ENCODE measurements at places on chromosomes 16 and 17.

- no peak for DNase-seq
Measured at GRCh38 chr16:1792836-1793577, 498 bp downstream of the IGFALS start.

GRCh38 chr16:50884066-50884860, 142.4 kb downstream of the CYLD start:
- DNase-seq, result no peak

DNA sequence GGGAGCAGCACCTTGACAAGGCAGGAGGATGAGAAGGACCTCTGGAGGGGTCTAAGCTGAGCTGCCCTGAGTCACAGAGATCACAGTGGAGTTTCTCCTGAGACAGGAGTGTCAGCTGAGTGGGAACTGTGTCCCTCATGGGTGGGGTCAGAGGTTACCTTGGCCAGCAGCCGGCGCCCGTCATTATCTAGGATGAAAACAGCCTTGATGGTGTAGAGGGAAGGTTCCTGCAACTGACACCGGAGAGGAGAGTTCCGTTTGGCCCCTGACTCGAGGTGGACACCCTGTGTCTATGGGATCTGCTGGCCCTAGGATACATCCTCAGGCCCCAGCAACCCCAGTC, 933 bp downstream of the COPZ2 start:
- DNase-seq, result no peak

DNA sequence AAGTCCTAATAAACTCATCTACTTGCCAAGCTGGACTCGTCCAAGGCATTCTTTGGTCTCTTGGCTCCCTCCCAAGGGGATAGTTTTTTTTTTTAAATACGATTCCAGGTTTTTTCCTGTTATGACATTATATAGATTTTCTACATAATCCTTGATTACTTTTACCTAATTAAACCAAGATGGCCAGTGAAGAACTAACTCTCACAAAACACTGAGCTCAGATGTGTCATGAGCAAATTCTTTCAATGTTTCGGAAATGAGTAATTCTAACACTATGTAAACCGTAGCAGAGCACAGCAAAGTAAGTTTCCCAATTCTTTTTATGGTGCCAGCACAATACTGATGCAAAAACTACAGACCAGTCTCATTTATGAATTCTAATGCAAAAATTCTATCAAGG, 1.8 kb downstream of the ZNF23 start:
- DNase-seq, result peak; percentile 88

DNA sequence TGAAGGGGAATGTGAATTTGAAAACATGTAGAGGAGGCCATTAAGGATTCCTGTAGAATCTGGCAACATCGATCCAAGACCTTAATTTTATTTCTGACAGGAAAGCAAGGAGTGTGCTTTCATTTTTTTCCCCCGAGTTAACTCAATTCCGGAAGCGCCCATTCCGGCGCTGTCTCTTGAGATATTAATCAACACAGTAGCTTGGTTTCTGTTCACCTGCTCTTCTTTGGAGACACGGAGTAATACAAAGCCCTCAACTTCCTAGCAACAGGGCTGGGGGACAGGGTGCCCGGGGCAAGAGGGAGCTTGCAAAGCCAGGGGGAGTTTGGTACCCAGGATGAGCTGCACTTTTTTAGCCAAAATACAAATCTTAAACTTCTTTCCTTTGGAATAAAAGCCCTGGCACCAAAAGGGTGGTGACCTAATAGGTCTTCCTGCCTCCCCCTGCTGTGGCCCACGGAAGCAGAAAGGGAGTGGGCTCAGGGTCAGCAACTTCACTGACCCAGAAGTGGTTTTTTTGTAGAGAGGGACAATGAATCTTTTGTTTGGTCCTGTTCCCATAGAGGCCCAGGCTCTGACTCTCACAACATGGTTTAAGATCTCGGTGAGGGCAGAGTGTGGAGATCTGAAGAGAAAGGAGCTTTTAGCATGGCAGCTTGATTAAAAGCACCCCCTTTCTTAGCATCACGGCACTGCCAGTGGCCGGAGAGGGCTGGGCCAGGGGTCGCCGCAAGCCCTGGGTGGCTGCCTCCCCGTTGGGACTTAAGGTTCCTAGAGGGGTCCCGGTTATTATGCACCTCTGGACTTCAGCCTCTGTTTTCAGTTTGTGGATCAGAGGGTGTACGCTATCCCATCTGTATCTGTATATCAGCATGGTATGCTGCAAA, 207.3 kb downstream of the CCDC182 start:
- no peak for DNase-seq

- DNase-seq, result no peak
Measured at GRCh38 chr17:17076066-17076465, 33.8 kb downstream of the MPRIP start.

- no peak for DNase-seq
Measured at GRCh38 chr16:53495325-53495724, 7.7 kb downstream of the AKTIP start.

DNA sequence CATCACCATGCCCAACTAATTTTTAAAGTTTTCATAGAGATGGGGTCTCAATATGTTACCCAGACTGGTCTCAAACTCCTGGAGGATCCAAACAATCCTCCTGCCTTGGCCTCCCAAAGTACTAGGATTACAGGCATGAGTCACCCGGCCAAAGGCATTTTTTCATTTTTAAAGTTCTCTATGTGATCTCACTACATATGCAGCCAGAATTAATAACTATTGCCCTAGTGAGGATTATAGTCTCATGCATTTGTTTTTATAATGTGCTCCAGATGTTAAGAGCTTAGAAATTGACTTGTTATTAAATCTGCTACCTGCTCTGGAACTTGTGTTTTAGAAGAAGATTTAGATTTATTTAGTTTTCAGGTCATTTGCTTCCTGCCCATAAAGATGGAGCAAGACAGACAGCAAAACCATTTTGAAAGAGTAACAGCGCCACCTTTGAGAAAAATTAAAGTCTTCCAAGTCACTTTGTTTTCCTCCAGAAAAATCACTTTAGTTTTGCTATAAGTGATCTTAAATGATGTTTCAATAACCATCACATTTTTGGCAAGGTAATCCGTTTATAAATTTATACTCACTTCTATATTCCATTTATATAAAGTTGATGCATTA, 79.5 kb downstream of the CA4 start:
- DNase-seq, result peak; percentile 36

- no peak for DNase-seq
Measured at GRCh38 chr16:89044418-89045180, 49.1 kb upstream of the ACSF3 start.

DNA sequence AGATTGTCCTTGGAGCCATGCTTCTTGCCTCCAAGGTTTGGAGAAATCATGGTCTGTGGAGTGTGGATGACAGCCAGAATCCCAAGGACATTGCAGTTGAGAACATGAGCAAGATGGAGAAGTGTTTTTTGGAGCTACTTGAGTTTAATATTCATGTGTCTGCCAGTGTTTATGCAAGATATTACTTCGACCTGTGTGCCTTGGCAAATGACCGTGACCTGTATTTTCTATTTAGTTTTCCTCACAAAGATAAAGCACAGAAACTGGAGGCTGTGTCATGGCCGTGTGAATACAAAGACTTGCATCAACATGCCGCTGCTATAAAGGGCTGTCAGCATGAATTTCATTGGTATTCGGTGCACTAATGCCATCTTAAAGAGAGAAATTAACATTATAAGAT, 9.0 kb downstream of the GGA2 start:
- DNase-seq, result no peak

GRCh38 chr17:62587554-62587953, 39.9 kb upstream of the MRC2 start:
- DNase-seq, result peak; percentile 56

GRCh38 chr17:34569591-34569990, 9.8 kb upstream of the TMEM132E start:
- no peak for DNase-seq

GRCh38 chr16:5917436-5918195, 820.0 kb upstream of the EEF2KMT start:
- no peak for DNase-seq

GRCh38 chr16:17343028-17343427, 127.7 kb downstream of the XYLT1 start:
- no peak for DNase-seq

DNA sequence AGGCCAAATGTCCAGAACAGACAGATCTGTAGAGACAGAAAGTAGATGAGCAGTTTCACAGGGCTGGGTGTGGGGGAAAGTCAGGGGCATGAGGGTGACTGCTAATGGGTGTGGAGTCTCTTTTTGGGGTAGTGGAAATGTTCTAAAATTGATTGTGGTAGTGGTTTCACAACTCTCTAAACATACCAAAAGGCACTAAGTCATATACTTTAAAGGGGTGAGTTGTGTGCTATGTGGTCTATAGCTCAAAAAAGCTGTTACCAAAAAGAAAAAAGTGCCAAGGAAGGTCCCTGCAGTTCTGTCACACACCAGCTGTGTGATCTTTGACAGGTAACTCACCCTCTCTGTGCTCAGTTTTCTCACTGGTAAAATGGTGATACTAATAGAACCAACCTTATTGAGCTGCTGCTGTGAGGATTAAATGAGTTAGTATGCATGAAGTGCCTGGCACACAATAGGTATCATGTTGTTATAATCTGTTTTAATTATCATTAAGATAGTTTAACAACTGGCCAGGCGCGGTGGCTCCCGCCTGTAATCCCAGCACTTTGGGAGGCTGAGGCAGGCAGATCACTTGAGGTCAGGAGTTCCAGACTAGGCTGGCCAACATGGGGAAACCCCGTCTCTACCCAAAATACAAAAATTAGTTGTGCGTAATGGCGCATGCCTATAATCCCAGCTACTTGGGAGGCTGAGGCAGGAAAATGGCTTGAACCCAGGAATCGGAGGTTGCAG, 10.3 kb downstream of the ITGAX start:
- DNase-seq, result no peak

- DNase-seq, result peak; percentile 87
Measured at GRCh38 chr16:11833951-11834695, 17.2 kb downstream of the RSL1D1 start.

GRCh38 chr17:76539631-76540271, at the start of gene PRCD:
PRCD (plus strand) TSS chr17:76540044; CDS start chr17:76540142, 98 bp downstream.
- DNase-seq, result no peak

- no peak for DNase-seq
Measured at GRCh38 chr17:78599419-78599818, 22.2 kb upstream of the DNAH17 start.

- DNase-seq, result peak; percentile 11
Measured at GRCh38 chr16:50178491-50178941, 25.4 kb downstream of the TENT4B start.

- no peak for DNase-seq
Measured at GRCh38 chr16:88361775-88362174, 21.0 kb upstream of the ZNF469 start.

GRCh38 chr17:47949946-47950345, 7.7 kb downstream of the PRR15L start:
- no peak for DNase-seq

DNA sequence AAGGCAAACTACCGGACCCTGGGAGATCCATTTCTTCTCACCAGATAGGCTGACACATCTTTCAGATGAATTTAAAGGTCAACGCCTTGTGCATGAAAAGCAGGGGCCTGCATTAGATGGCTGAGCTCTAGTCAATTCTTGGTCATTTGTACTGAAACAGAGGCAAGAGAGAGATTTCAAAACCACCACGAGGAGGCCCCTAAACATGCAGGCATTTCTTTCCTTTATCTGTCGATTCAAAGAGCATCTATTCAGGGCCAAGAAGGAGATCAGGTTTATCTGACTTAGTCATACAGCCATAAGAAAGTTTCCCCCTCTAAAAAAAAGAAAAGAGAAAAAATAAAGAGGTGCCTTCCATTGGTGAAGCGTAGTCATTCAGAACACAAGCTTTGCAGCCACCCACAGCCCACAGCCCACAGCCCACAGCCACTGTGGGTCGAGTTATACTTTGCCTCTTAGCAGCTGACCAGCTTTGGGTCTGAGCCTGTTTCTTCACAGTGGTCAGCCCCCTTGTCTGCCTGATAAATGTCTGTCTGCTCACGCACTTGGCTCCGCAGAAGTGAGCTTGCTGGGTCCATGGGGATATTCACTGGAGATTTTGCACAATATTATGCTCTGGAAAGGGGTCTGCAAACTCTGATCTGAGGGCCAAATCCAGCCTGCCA, 207.5 kb downstream of the CDH13 start:
- DNase-seq, result no peak
